ENCODE measurements at places on chromosomes 4 and X.

DNA sequence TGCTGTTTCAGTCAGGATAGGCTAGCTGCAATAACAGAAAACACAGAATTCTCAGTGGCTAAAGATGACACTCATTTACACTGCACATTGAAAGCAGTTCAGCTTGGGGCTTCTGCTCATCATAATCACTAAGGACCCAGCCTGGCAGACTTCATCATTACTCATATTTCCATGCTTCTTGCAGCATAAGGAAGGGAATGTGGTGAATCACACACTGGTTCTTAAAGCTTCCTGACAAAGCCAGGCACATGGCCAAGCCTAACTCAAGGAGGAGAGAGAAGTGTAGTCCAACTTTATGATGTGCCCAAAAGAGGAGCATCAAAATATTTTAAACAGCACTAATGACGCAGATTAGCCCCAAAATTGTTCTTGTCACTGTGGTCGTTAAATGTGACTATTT is 186.5 kb downstream of the BANK1 start:
- no peak for DNase-seq

- no peak for DNase-seq
Observed at GRCh38 chr4:85268188-85268587, 206.8 kb upstream of the ARHGAP24 start.

- no peak for DNase-seq
Observed at GRCh38 chrX:51878056-51878455, 15.4 kb upstream of the MAGED1 start.

DNA sequence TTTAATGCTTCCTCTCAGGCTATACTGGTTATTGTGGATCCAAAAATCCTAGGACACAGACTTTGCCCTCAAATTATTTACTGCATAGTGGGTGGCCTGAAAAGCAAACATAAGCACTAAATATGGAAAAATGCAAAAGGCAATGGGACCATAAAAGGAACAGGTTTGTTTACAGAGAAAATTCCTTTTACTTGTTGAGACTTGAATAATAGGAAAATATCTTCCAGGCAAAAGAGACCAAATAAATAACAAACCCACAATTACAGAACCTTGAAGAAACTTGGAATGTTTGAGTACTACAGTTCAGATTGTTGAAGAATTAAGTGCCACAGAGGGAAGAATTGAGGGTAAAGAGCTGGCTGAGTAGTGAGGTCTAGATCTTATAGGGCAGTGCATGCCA is 711.0 kb downstream of the C4orf33 start:
- DNase-seq = no peak

DNA sequence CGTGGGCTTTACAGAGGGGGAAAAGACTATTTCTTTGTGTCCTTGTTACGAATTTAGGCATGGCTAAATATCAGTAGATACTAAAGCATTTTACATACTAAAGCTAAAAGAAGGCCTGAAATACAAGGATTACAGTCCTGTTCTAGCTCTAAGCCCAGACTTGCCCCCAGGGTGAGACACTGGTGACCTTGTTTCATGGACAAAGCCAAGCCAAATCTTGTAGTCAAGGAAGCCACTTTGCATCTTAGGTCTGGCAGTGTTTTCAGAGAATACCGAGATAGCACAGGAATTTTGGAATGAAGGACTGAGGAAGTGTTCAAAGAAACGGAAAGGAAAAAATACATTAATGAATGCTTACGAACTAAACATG is 733 bp upstream of the G3BP2 start:
- DNase-seq = no peak

DNA sequence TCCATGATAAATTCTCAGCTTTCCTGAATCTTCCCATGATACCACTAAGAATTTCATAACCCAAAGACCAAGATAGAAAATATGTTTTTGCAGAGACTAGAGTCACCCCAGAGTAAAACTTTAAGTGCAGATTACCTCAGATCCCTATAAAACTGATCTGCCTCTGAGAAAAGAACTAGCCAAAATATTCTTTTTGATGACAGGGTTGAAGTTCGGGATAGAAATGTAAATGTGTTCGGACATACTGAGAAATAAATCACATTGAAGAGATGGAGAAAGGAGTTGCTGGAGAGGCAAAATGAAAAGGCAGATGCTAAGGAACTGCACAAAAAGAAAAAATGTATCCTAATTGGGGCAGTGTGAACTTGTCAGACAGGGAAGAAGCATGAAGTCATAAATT is 501.8 kb downstream of the ANKRD50 start:
- no peak for DNase-seq

DNA sequence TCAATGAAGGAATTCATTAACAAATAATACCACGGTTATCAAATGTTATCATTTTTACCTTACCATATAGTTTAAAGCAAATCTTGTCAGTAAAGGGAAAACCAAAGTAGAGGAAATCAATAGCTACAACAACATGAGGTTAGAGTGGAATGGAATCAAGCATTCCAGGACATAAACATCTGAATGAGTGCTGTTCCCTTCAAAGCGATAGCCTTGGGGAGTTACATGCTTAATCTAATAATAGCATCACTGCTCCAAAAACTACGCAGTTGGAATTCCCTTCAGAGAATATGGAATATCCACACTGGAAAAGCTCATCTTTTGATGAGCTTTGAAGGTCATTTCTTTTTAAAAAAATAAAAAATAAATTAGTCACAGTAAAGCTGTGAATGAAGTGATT is 31.2 kb downstream of the PDE5A start:
- DNase-seq = no peak

DNA sequence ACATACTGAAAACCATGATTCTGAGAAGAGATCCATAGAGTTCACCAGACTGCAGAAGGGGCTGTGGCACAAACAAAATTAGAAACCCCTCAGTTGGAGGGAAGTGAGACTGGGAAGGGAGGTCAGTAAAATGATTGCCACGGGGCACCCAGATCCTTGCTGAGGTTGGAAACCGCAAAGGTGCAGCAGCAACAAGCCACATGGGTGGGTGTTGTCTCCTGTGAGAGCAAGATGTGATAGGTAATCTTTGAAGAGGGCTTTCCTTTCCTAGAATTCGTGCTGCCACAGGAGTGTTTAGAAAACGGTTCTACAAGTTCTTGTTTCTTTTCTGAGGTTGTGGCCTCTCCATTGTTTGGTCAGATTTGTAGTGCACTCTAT is 85.5 kb downstream of the NFKB1 start:
- no peak for DNase-seq

DNA sequence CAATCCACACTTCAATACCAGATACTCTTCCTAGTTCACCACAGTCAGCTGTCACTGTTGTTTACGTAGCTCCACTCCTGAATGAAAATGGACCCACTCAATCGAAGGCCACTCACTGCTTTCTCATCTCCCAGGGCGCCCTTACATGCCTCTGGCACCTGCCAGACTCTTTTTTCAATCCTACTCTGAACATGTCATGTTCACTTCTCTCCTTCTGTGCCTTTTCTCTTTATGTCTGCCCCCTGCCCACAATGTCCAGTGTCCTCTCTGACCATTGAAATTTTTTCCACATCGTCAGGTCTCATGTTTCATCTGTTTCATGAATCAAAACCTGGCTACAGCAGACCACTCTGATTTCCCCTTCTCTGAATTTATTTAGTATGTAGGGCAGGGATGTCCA is 1.3 kb upstream of the MGAT4D start:
- no peak for DNase-seq

GRCh38 chrX:150872773-150873336 is 25.6 kb downstream of the CD99L2 start:
- no peak for DNase-seq

- no peak for DNase-seq
Observed at GRCh38 chr4:85067342-85067741, 100.9 kb upstream of the WDFY3 start.

DNA sequence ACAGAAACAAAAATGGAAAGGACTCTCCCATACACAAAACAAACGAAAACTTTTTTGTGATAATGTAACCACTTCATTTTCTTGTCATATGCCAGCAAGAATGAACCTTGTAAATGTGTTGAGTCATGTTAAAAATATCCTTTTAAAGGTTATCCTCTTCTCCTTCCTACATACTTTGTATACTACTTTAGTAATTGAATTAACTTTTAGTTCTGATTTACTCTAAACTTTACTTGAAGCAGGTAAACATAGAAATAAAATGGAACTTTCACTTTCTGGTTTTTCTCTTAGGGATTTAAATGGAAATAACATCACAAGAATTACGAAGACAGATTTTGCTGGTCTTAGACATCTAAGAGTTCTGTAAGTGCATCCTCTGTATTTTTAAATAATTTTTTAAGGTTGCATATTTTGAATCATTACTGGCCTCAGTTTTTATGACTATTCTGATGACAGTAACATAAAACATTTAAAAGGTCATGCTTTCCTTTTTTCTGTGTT is 4.7 kb downstream of the SLIT2 start:
- no peak for DNase-seq

GRCh38 chr4:39613093-39613656 is 25.5 kb downstream of the SMIM14 start:
- no peak for DNase-seq

- no peak for DNase-seq
Observed at GRCh38 chr4:177118596-177118995, 191.1 kb upstream of the NEIL3 start.

- no peak for DNase-seq
Observed at GRCh38 chr4:71976523-71976922, 55.3 kb upstream of the NPFFR2 start.

- DNase-seq = no peak
Observed at GRCh38 chr4:178612733-178613132, 1170.5 kb upstream of the AGA start.

DNA sequence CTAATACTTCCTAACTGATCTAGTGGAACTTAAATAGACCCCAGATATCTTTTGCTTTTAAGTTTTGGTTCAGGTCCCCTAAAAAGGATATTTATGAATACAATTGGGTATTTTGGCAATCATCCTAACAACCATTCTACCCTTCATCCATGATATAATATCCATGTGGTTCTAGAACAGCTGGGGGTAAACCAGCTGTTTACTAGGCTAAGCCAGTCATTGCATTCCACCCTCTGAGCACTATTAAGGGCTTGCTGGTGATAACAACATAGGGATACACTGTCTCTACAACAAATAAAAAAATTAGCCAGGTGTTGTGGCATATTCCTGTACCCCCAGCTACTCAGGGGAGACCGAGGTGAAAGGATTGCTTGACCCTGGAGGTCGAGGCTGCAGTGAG is 54.8 kb upstream of the MAPK10 start:
- no peak for DNase-seq

DNA sequence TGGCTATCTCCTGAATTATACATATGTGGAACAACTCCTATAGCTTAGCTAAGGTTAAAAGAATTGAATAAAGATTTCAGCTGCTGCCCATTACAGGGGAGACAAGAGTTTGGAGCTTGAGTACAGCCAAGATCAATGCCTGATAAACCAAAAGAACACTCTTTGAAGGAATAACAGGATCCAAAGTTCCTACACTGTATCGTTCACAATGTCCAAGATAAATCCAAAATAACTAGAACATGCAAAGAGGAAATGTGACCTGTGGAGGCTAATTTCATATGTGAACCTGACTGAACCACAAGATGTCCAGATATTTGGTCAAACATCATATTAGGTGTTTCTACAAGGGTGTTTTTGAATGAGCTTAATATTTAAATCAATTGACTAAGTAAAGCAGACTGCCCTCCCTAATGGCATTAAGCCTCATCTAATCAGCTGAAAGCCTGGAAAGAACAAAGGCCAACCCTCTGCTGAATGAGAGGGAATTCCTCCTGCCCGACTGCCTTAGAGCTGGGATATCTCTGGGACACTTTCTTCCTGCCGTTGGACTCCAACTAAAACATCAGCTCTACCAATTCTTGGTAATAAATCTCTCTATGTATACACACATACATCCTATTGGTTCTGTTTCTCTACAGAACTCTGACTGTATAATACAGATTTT is 19.2 kb downstream of the RFC1 start:
- DNase-seq = no peak

GRCh38 chr4:154018659-154019058 is 229.8 kb upstream of the SFRP2 start:
- no peak for DNase-seq

- DNase-seq = peak; percentile 0
Observed at GRCh38 chrX:151488677-151489076, 74.8 kb upstream of the PASD1 start.

DNA sequence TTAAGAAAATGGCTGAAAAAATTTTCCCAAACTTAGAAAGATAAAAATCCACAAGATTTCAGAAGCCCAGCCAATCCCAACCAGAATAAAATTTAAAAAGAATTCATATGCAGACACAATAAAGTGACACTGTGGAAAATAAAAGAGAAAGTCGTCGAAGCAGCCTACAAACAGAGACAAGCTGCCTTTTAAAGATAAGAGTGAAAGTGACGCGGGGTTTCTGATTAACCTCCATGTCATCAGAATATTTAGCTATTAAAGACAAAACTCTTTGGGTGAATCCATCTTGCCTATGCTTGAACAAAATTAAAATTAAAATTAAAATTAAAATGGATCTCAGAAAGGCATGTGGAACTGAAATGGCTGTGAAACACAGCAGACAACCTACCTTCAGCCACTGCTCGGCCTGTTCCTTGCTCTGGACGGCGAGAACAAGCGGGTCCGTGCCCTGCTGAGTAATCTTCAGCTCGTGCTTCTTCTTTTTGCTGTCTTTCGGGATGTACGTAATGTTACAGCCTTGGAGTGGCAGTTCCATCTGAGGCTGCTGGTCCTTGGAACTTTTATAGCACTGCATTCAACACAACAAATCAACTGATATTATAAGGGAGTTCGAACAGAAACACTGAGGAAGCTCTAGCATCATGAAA is 101.4 kb downstream of the AFAP1 start:
- no peak for DNase-seq

- DNase-seq = no peak
Observed at GRCh38 chr4:104743215-104743653, 248.5 kb upstream of the CXXC4 start.

DNA sequence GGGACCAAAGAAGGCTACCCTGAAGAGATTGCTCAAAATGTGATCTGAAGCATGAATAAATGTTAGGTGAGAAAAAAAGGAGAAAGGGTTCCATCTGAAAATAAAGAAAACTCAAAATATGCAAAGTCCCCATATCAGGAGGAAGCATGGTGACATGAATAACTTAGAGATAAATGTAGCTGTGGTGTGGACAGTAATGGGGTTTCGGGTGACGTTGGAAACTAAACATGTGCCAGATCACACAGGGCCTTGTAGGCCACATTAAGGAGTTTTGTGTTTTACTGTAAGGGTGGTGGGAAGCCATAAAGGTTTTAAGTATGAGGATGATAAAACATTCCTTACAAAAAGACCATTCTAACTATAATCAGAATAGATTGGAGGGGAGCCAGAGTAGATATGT is 40.3 kb upstream of the ACSL4 start:
- DNase-seq = no peak

- no peak for DNase-seq
Observed at GRCh38 chr4:185713272-185713671, 98.7 kb downstream of the SORBS2 start.

DNA sequence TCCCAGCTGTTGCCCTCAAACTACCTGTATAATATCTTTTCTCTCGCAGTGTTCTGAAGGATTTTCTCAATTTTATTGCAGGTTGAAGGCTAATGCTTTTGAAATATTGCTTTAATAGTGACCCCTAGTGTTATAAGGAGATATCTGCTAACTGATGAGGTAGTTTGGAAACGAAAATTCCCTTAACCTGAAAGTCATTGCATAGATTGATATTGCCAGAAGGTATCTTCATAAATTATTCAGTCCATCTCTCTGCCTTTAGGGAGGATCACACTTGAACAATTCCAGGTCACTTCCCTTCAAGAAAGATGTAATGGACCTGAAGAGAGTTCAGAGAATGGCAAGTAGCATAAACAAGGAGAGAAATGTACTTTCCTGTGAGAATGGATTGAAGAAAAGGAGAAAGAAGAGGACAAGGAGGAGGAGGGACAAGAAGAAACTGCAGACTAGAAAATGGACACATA is 44.1 kb downstream of the TIGD4 start:
- DNase-seq = no peak

- DNase-seq = no peak
Observed at GRCh38 chrX:73831500-73831899, 268.5 kb downstream of the CHIC1 start.
